ENCODE measurements at places on chromosomes 16 and 17. TPM values are rescaled to one million over a fixed set of nuclear protein-coding genes. Genes with fewer than 3 reads are reported as not detected.

DNA sequence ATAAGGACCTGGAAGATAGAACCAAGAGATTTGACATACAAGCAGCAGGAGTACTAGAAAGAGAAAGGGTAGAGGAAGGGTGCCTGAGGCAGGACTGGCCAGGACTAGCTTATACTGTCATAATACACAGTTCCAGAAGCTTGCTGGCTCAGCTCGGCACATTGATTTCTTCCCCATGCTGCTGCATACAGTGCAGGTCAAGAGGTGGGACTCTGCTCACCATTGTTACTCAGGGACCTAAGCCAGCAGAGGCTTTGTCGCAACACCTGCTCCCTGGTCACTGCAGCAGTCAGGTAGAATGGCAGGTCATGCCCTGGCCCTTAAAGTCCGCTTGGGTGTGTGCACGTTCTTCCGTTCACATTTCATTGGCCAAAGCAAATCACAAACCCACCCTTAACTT lies 32.8 kb downstream of the LDHD start:
- peak; percentile 30 for ATAC-seq

GRCh38 chr17:73179387-73179786 lies 13.5 kb upstream of the COG1 start:
- no peak for ATAC-seq

DNA sequence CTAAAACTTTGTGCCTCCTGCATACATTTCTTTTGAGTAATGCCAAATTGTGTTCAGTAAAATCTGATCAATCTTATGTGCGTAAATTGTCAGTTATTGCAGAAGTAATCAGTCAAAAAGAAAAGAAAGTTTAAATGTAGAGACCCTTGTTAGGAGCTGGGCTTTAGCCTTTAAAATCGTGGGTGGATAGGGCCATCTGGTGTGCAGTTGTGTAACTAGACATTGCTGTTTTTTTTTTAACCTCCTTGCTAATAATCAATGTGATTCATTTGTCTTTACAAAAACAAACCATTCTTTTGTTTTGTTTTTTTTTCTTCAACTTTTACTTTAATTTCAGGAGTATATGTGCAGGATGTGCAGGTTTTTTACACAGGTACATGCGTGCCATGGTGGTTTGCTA lies 5.3 kb upstream of the WWOX start:
- no peak for ATAC-seq

DNA sequence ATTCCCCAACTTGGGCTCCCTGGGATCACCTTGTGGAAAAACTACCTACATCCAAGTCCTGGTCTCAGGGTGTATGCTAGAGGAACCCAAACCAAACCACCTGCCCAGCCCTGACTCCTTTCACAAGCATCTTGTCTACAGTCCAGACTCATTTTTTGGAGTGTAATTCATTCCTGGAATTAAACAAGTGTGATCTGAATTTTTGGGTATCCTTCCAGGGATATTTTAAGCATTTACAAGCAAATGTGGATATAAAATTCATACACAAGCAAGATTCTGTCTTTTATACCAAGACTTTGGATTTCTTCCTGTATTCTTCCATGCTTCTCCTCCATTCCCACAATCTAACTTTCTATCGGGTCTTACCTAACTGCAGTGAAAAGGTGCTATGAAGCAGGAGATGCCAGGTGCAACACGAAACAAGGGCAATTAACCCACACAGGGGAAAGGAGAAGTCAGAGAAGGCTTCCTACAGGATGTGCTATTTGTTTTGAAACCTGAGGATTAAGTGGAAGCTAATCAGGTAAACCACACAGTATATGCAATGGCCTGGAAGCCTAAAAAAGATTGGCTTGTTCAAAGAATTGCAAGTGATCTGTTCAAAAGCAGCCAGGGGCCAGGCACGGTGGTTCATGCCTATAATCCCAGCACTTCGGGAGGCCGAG lies 417.2 kb upstream of the C16orf82 start:
- no peak for ATAC-seq

DNA sequence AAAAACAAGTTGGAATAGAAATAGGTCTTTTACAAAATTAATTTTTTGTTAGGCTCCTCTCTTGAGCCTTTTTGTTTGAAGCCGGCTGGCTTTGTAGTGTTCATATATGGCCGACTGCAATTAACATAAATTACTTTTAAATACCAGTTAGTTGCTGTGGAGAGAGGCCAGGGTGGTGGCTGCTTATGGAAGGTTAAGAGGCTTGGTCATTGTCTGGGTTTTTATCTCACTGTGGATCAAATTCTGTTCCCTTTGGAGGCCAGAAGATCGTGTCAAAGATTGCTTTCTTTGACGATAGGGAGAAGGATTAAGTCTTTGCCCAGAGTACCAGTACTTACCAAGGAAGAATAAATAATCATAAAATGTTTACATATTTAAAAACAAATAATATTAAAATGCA lies 39.9 kb downstream of the MSI2 start:
- no peak for ATAC-seq

The TNFRSF17 gene
- 0.24 TPM for total RNA-seq
